ENCODE measurements at places on chromosomes 2 and 18.
A peak's percentile ranks its signal among the peaks of the same experiment; 100 is the strongest.

DNA sequence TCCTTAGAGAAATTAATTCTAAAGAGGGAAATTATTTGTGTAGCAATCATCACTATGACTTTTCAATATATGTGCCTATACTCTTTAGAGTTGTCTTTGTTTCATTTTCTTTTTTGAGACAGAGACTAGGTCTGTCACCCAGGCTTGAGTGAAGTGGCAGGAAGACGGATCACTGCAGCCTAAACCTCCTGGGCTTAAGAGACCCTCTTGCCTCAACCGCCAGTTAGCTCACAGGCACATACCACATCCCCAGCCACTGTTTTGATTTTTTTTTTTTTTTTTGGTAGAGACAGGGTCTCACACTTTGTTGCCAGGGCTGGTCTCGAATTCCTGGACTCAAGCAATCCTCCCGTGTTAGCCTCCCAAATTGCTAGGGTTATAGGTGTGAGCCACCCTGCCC lies 12.4 kb downstream of the YWHAQ start:
- no peak for DNase-seq

DNA sequence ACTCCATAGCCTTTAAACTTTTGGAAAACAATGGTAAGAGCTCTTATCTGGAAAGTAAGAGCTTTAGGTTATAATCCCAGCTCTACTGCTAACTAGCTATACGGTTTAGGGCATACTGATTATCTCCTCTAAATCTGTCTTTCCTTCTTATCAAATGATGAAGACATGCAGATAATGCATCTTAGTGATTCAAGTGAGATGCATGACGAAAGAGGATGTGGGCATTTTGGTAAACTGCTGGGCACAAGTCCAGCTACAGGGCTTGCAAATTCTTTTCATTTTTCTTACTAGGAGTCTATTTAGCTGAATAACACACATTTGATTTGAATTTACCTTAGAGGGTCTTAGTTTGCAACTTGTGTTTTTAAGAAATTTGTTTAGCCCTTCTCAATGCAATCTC lies 1604.8 kb upstream of the ZEB2 start:
- DNase-seq = peak; percentile 92

GRCh38 chr18:43115076-43115921 lies at the start of gene RIT2:
Gene RIT2, minus strand, starts transcription at chr18:43115685.
- DNase-seq = no peak

DNA sequence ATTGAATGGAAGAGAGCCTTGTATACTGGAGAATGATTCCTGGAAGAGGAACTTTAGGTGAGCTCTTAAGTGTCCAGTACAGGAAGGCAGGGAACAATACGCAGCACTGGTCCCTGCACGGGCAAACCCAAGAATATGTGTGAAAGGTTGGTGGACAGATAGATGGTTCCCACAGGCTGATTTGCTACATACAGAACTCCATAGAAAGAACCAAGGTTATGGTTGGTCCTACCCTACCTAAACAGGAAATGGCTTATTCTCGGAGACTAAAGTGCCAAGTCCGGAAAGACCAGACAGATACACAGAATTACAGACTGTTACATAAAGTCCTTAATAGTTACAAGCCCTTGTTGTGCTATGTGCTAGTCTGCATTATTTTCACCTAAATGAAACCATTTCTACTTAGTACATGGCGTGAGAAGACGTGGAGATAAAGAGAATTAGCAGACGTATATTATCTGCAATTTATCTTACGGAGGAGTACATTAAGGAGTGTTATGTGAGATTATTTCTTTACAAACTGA lies 1.2 kb downstream of the REV1 start:
- DNase-seq = peak; percentile 40

DNA sequence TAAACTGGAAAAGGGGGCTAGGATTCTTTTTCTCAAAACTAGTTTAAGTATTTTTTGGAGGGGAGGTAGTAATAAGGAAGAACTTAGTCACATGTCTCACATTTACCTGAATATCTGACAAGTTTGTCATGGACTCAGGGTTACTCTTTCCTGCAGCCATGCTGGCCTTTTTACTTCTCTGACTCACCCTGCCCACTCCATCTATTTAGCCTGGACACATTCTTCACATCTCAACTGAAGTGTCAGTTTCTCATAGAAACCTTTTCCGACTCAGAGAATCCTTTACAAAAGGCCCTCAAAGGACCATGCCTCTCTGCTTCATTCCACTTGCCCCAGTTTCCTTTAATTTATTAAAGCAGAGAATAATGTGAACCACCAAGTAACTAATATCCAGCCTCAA lies 42.6 kb downstream of the SCN7A start:
- peak; percentile 2 for DNase-seq

- no peak for DNase-seq
These were observed 1211.9 kb upstream of the NXPH2 start for GRCh38 chr2:139992078-139992477.

DNA sequence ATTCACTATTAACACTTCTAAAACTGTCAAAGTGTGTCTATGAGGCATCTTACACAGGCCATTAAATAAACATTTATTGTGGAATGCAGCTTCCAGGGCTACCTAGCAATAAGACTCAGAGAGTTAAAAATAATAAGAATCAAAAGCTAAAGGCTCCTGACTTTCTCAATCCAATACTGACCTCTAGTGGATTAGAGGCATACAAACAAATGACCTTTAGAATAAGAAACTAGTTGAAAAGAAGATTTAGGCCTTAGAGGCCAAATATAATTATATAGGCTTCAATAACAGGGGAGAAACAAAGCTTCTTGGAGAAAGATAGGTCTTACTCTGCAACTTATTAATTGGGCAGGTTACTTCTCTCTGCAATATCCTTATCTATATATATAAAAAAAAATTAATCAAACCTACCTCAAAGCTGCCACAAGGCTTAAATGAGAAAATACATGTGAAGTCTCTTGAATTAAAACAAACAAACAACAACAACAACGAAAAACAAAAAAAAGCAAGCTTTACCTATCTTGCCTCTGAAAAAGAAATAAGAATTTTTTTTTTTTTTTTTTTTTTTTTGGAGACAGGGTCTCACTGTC lies 246.1 kb downstream of the EXOC6B start:
- DNase-seq = peak; percentile 62

DNA sequence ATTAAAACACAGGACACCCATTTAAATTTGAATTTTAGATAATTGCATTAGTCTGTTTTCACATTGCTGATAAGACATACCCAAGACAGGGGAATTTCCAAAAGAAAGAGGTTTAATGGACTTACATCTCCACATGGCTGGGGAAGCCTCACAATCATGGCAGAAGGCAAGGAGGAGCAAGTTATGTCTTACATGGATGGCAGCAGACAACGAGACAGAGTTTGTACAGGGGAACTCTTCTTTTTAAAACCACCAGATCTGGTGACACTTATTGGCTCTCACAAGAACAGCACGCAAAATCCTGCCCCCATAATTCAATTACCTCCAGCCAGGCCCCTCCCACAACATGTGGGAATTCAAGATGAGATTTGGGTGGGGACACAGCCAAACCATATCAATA lies 79.8 kb upstream of the SMAD2 start:
- DNase-seq = no peak

DNA sequence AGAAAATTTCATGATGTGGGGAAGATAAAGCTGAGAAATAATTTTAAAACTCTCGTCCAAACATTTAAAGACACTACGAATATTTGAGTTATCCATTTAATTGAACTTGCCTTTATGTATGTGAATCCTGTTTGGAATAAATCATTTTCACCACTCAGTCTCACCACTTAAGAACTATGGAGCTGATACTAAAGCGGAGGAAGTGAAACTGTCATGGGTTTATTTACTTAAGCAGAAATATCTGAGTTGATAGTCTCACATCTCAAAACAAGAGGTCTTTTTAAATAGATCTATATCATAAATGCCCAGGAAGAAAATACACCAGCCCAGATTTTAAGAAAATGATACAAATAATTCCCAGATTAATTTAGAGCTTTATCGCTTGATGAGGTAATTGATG lies 532.4 kb downstream of the ZNF804A start:
- no peak for DNase-seq

GRCh38 chr2:41878716-41879234 lies 169.0 kb upstream of the PKDCC start:
- DNase-seq = no peak

GRCh38 chr2:16617282-16618266 lies 48.1 kb downstream of the CYRIA start:
- DNase-seq = no peak

DNA sequence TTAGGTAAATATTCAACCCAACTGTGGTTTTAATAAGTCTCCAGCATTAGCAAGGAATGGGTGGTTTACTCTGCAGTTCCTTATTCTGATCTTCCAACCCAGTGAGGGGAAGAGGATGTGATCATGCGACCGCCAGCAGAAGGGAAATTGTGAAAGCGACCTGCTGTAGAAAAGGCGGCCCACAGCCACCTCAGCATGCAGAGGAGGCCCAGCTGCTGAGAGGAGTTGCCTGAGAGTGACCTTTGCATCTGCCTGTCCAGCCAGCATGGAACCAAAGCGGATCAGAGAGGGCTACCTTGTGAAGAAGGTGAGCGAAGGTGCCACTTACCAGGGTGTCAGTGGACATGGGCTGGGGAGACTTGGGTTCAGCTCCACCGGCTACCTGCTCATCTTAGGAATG lies at the start of gene PLEK:
Gene PLEK (plus strand): TSS at position 196 of the 400 bp plus-strand sequence. CDS start 70 bp downstream, at position 266.
- no peak for DNase-seq

DNA sequence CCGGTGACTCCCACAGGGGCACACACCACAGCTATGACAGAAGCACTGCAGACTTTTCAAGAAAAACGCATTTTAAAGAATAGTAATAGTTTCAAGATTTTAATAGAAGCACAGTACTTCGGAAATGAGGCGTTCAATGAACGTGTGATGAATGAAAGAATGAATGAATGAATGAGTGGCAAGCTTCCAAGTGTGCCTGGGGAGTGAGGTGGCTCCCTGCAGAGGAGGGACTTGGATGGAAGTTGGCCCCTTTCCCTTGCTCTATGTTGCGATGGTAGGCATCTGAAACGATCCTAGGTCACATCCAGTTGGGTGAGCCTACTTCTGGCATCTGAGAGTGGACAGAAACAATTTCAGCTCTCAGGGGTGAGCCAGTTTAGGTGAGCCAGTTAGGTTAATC lies 65.6 kb downstream of the NCKAP5 start:
- DNase-seq = no peak

DNA sequence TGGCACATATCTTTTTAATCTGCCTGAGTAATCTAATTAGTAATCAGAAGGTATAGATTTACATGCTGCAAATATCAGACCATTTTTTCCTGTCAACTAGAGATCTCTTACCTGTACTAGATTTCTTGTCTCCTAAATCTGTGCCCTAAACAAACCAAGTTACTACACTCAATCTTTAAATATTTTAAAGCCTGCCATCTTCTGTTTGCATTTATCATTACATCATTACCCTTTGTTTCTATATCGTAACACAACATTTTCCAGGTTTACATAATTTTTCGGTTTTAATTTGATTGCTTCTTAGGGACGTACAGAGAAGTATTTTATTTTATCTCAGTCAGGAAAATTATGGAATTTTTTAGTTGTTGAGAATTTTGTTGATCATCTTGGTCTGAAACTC lies 25.7 kb downstream of the PSMA8 start:
- no peak for DNase-seq

DNA sequence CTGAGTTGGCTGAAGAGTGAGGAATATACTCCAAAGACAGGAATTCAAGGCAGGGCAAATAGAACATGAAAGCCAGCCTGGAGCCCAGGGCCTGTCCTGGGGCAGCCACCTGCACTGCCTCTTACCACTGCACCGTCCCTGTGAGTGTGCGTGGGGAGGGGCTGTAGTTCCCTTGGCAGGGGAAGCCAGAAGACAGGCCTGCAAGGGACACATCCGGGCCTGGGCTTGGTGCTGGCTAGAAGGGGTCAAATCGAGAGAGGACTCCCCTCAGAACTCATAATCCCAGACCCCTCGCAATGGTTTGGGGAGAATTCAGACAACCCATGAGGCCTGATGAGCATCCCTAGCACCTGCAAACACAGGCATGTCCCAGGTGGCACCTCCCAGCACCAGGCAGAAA lies 87.0 kb downstream of the HDAC4 start:
- no peak for DNase-seq

DNA sequence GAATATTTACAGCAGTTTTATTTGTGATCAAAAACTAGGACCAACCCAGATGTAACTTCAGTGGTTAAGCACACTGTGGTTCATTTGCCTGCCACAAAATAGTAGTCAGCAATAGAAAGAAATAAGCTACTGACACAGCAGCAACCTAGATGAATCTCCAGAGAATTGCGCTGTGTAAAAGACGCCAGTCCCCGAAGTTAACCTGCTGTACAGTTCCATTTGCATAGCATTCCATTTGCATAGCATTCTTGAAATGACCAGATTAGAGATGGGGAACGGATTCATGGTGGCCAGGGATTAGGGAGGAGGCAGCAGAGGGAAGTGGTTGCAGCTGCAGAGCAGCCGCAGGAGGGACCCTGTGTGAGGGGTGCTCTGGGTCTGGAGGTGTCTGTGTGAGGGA lies 39.3 kb upstream of the NFATC1 start:
- no peak for DNase-seq

DNA sequence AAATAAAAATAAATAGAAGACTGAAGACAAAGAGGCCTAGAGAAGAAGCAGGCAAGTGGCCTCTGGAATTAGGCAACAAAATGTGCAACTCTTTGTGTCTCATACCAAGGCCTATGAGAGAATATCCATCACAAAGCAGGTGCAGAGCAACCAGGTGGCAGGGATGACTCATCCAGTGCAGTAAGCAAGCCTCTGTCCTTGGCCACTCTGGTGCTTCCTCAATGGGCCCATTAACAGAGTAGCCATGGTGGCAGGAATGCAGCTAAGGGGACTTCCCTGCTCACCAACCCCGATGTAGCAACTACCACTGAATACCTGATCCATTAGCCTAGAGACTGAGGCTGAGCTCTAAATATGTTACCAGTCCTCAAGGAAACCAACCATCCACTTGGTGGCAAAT lies 11.0 kb upstream of the EPG5 start:
- no peak for DNase-seq

DNA sequence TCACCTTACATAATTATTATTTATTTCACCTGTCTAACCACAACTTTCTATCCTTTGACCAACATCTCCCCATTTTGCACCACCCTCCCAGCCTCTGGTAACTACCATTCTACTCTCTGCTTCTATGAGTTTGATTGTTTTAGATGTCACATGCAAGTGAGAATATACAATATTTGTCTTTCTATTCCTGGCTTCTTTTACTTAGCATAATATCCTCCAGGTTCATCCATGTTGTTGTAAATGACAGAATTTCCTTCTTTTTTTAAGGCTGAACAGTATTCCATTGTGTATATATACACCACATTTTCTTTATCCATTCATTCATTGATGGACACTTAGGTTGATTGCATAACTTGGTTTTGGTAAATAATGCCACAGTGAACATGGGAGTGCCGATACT lies 24.0 kb downstream of the PPM1B start:
- no peak for DNase-seq

GRCh38 chr2:42823744-42824453 lies 31.5 kb upstream of the HAAO start:
- DNase-seq = no peak

DNA sequence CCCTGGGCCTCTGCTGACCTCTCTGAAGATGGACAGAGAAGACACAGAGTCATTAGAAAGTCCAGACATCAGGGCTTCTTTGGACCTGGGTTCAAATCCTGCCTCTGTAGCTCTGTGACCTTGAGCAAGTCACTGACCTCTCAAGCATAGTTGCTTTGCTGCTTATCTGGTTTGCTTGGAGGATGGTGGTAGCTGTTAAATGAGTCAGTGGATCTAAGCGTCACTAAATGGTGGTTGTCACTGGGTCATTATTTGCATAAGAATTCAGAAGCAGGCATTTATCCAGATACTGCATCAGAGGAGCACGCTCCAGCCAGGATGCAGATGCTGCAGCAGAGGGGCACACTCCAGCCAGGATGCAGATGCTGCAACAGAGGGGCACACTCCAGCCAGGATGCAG lies 229.2 kb downstream of the GLI2 start:
- peak; percentile 49 for DNase-seq

GRCh38 chr2:191573216-191573615 lies 104.7 kb upstream of the NABP1 start:
- DNase-seq = no peak

All from EL (cell line).